K562 (cell line): ENCODE measurements at places on chromosomes 5 and 9.

DNA sequence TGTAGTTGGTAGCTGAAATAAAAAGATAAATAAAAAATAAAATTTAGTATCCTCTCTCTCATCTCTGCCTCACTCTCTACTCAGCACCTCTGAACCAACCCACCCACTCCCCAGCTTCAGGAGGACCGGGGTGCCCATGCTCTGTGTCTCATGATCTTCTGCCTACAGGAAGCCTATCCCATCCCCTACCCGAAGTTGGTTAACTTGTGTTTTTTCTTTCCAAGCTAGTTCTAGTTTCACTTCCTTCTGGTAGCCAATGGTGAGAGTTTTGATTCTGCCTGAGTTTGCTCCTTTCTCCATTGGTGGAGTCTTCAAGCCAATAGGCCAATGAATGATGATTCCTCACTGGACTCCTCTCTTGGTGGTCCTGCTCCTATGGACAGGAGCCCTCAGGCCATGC, 32.1 kb downstream of the SNX24 start:
- no peak for DNase-seq

GRCh38 chr9:81123526-81123925, 565.8 kb downstream of the TLE1 start:
- DNase-seq: no peak

DNA sequence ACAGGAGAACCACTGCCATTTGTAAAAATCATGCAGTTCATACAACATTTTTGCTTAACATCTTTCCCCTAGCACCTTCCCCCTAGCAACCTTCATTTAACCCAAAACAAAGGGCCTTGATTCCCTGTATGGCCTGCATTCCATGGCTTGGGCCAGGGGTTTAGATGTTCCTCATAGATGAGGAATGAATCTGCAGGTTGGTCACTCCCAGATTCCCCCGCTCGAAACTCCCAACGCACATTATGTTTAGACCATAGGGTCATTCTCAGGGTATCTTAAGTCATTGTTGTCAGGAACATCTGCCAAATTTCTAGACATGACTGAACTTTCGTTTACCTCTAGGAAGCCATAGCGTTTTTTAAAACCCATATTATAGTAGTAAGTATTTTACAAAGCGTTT, 282.2 kb upstream of the VLDLR start:
- DNase-seq: no peak

DNA sequence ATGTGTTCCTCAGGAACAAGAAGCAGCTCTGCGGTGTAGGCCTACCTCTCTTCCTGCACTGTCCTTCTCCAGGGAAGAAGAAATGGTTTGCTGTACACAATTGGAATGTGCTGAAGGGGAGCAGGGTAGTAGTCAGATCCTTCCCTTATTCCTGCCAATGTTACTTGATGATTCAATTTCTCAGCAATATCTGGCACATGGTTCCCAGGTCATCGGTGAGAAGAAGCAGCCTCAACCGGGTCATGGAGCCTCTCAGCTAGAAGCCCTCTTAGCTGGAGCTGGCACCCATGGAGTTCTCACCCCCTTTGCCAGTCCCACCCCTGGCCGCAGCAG, 36.9 kb downstream of the ACTBL2 start:
- DNase-seq: no peak

DNA sequence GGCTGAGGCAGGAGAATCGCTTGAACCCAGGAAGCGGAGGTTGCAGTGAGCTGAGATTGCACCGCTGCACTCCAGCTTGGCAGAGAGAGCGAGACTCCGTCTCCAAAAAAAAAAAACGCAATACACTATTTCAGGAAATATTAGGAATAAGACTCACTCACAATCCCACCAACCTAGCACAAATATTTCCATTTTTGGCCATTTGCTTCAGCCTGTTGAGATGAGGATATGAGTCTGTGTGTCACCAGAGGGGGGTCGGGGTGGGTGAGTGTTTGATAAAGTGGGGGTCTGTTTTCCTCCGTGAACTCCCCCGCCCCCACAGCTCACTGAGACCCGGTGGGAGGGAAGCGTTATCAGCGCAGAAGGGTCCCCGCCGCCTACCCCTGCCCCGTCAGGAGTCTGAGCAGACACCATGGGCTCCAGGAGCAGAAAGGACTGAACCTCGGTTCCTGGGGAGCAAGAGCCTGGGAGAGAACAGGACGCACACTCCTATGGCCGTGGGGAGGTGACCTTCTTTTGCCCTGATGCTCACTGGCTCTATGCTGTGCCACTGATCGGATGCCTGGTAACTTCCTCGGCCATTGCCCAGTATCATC, 153.8 kb upstream of the PHYKPL start:
- DNase-seq: no peak

GRCh38 chr5:89707891-89708290, 701.7 kb downstream of the CETN3 start:
- no peak for DNase-seq

DNA sequence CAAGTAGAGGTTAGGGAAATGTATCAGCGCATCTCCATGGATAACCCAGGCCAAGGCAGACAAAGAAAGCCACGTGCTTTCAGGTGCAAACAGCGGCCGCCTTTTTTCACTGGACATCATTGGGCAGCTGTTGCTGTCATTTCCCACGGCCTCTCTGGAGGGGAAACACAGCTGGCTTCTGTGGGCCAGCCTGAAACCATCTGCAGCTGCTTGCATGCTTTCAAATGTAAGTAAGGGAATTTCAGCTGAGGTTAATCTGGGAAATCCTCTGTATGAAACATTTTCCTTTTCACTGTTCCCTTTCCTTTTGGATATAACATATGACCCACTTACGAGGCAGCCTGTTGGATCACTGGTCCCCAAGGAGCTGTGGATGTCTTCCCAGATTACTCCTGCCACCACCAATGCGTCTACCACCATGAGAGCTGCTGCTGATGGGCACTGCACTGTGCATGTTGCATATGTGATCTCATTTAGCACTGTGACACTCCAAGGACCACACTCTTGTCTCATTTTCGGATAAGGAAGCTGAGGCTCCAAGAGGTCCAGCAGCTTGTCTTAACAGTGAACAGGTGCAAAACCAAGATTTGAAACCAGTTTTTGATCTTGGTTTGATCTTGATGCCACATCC, 106.3 kb downstream of the C9orf152 start:
- no peak for DNase-seq

GRCh38 chr5:15070907-15071306, 199.3 kb upstream of the ANKH start:
- no peak for DNase-seq

DNA sequence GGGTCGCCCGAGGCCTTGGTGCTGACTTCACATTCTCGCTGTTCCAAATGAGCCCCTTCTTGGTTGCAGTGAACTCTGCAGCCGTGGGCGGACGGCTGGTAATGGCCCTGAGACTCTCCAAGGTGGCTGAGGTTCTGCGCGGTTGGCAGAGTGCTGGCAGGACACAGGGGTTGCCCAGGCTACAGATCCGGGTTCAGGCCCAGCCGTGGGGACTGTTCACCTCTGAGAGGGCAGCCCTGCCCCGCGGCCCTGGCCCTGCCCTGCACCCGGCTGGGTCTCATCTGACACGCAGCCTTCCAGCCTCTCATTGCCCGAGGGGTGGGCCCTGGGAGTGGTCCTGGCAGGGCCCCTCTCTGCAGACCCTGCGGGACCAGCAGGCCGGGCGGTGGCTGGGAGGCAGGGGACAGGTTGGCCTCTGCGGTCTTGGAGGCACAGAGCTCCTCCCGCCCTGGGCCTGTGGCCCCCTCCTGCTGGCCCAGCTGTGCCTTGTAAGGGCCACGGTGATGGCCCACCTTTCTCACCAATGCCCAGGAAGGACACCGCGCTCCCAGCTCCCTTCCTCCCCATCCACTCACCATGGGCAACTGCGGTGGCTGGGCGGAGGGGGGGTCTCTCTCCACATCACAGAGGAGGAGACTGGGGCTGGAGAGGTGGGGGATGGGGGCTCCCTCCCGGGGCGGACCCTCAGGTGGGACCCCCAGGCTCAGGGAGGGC, 51.6 kb downstream of the AHRR start:
- no peak for DNase-seq
